ENCODE measurements at places on chromosomes 1 and 21. TPM values are rescaled to one million over a fixed set of nuclear protein-coding genes. Genes with fewer than 3 reads are reported as not detected.

DNA sequence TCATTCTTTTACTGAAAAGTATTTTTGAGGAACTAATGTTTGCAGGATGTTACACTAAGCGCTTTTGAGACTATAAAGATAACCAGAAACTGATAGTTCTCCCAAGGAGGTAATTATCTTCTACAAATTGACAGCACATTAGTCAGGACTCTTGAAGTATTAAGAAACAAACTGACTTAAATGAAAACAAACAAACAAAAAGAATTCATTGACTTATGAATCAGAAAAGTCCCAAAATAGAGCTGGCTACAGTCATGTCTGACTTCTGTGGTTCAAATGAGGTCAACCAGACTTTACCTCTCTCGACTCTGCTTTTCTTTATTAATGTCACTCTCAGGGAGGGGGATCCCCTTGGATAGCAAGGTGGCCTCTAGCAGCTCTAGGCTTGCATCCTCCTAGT lies 296.8 kb downstream of the TPR start:
- H3K36me3 ChIP-seq: peaks cover 6% of the 10 kb centered on the region
- DNase-seq: no peak
- no peak overlapping the region for H3K4me3 ChIP-seq
- H3K4me1 ChIP-seq: peaks cover 5% of the 10 kb centered on the region
- H3K27me3 ChIP-seq: no peaks in the 10 kb centered on the region

- no peaks in the 10 kb centered on the region for H3K36me3 ChIP-seq
- H3K4me1 ChIP-seq: no peaks in the 10 kb centered on the region
- H3K27ac ChIP-seq: no peak overlapping the region
- H3K4me3 ChIP-seq: no peak overlapping the region
- no peak for DNase-seq
These were observed 70.7 kb downstream of the PLPPR4 start for GRCh38 chr1:99334991-99335390.

- no peaks in the 10 kb centered on the region for H3K27me3 ChIP-seq
- no peak overlapping the region for H3K27ac ChIP-seq
- no peak overlapping the region for H3K4me3 ChIP-seq
- DNase-seq: no peak
These were observed 49.4 kb upstream of the KIAA1614 start for GRCh38 chr1:180863158-180863775.

DNA sequence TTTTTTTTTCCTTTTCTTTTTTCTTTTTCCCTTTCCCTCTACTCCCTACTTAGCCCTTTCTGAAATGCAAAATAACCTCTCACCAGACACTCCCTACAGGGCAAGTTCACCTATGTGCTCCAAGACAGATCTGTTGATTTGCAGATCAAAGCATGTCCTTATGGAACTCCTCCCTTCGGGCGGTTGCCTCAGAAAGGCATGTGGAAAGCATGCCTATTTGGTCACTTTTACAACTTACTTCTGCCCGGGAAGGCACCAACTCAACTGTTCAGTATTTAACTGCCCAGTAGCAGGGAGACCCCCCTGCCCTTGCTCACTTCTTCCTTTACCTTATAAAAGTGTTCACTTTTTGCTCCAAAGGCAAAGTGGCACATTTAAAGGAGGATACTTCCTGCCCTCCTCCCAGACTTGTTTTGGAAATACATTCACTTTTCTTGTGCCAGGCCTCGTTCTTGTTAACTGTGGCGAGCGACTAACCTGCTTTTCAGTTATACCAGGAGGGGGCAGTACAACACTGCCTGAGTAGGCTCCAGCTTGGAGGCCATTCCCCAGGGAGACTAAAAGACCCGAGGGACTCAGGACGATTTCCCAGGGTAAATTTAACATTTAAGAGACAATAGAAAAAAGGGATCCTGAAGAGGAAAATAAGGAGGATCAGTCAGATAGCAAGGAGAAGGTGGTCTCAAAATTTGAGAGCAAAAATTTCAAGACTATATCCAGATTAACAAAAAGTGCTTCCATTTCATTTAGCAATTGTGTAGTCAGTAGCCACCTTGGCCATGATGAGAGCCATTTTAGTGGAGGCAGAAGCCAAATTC lies 12.3 kb upstream of the SLAMF7 start:
- no peak overlapping the region for H3K4me3 ChIP-seq
- no peaks in the 10 kb centered on the region for H3K36me3 ChIP-seq
- peaks cover 3% of the 10 kb centered on the region for H3K27me3 ChIP-seq
- H3K27ac ChIP-seq: no peak overlapping the region

- H3K27me3 ChIP-seq: peaks cover 6% of the 10 kb centered on the region
- no peak overlapping the region for H3K4me3 ChIP-seq
- DNase-seq: no peak
- no peak overlapping the region for H3K27ac ChIP-seq
These were observed 443.4 kb upstream of the C1orf87 start for GRCh38 chr1:60516996-60517395.

Gene C1orf94
- not detected for total RNA-seq

Gene TRNP1
- 39.2 TPM for total RNA-seq

Data from type B pancreatic cell (in vitro differentiated cells).